Brain (organoid and tissue), 16 donors: ENCODE measurements at places on chromosomes 6 and 20.

- no peak for DNase-seq
Observed at GRCh38 chr6:149380523-149380922, 19.5 kb upstream of the SUMO4 start.

- no peak for DNase-seq
Observed at GRCh38 chr6:43990627-43991619, 136.3 kb downstream of the MRPL14 start.

DNA sequence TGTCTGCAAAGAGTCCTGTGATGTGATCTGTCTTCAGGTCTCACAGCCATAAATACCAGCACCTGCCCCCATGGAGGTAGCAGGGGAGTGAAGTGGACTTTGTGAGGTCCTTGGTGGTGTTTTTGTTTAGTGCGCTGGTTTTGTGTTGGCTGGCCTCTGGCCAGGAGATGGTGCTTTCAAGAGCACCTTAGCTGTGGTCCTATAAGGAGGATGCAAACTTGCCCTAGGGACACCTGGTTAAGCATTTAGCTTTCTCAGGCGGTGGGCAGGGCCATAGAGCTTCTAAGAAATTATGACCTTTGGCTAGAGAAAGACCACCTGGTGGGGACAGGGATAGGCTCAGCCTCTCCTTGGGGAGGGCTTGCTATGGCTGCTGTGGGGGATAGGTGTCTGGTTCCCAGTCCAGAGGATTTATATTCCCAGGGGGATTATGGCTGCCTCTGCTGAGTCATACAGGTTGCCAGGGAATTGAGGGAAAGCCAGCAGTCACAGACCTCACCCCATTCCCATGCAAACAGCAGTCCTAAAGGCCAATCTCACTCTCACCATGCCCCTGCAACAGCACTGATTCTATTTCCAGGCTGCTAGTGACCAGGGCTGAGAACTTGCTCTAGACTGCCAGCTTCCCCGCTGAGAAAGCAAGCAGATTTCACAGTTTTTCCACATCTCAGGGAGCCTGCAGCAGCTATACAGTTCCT lies 259.3 kb downstream of the TFAP2B start:
- DNase-seq = no peak

- no peak for DNase-seq
Observed at GRCh38 chr6:4516206-4516605, 260.0 kb upstream of the CDYL start.

DNA sequence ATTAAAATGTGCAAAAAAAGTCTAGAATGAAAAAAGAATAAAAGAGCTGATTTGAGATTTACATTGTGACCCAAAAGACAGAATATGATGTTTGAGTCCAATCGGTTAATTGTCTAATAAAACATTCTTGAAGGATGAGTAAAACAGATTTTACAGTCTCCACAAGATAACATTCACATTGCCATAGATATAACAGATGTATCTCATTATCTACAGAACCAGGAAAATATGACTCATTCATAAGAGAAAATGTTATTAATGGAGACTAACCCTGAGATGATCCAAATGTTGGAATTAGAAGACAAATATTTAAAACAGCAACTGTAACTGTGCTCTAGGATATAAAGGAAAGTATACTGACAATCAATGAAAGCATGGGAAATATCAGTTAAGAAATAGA lies 141.7 kb downstream of the RFX6 start:
- no peak for DNase-seq

- no peak for DNase-seq
Observed at GRCh38 chr6:109625199-109625598, 65.8 kb downstream of the AK9 start.

DNA sequence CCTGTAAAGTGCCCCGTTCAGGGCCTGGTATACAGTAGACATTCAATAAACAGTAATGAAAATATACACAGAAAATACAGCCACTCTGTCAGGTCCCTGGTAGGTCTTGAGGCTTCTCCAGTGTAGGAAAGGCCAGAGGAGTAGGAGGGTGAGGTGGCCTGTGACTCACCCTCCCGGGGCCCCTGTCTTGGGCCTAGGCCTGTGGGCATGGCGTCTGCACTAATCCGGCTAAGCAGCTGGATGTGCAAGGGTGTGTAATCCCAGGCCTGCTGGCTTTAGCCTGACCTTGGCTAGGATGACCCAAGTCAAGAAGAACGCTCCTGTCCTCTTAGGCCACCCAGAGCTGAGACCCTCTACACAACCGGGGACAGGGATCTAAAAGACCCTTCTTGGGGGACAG lies 84.9 kb downstream of the KCNB1 start:
- DNase-seq = no peak

DNA sequence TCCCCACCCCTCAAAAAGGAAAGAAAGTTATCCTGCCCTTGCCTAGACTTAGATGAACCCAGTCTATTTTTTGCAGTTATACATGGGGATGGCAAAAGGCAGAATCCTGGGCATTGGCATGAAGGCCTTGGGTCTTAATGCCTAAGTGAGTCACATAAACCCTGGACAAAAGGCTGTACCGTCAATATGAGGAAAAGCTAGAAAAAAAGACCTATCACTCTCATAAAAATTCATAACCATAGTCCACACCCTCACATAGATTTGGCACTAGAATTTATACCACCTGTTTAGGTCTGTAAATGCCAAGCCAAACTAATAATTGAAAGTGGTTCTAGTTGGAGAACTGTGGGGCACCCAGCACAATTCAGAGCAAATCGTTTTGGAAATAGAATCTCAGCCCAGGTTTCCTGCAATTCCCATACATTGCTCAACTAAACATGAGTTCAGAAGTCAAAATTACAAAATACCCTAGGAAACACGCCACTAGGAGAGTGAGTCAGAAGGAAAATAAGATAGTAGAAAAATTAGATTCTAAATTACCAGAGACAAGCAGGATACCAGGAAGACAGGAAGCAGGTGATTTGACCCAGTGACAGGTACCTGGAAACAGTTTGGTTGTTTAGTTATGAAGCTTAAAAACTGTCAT lies 70.4 kb upstream of the FUCA2 start:
- DNase-seq = no peak

GRCh38 chr6:163786995-163787671 lies 372.6 kb downstream of the QKI start:
- no peak for DNase-seq

- DNase-seq = no peak
Observed at GRCh38 chr6:144321839-144322591, 36.9 kb downstream of the UTRN start.

DNA sequence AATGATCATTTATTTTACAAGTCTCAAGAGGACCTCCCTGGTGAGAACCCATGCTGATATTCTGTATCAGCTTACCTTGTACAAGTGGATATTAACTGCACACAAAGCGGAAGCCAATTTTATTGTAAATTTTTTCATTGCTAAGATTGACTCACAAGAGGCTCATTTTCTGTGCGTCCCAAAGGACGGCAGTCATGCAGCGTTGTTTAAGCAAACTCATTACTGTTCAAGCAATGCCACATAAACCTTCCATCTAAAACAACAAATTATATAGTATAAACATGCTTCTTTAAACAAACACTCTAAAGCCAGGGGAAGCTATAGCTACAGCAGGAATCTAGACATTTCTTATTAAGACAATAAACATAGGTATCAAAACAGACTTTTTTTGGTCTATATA lies 575.3 kb downstream of the FRK start:
- peak; percentile 51 for DNase-seq

DNA sequence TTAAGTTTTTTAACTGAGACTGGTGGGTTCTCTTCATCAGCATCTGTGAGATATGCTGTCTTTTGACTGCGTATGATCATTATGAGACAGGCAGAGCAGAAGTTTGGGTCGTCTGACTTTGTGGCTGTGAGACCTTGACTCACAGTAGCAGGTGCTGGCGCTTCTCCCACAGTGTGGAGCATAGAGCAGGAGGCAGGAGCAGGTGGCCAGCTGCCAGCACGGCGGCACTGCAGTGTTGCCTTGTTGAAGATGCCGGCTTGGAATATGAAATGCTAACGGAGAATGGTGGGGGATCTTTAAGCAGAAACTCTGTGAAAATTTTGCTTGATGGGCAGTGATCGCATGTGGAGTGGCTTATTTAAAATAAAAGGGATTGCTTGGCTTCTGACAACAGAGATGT lies 105.0 kb downstream of the TIAM2 start:
- peak; percentile 94 for DNase-seq

- no peak for DNase-seq
Observed at GRCh38 chr6:36925809-36926208, 28.7 kb upstream of the PI16 start.

GRCh38 chr20:10594296-10594868 lies 79.4 kb downstream of the JAG1 start:
- DNase-seq = no peak

DNA sequence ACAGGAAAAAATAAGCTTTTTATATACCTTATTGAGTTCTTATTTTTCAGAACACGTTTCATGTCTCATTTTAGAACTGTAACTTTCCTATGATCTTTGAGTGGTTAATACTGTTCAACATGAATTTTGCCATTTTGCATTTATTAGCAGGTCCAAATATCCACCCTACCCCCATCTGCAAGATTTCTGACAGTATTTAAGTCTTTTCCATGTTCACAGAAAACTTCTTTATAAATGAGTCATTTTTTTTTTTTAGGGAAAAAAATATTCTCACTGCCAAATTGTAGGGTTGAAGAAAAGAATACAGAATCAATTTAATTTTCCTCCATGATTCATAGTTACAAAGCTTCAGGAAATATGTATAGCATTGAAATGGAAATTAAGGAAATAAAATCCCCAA lies 101.8 kb downstream of the COL21A1 start:
- DNase-seq = no peak

DNA sequence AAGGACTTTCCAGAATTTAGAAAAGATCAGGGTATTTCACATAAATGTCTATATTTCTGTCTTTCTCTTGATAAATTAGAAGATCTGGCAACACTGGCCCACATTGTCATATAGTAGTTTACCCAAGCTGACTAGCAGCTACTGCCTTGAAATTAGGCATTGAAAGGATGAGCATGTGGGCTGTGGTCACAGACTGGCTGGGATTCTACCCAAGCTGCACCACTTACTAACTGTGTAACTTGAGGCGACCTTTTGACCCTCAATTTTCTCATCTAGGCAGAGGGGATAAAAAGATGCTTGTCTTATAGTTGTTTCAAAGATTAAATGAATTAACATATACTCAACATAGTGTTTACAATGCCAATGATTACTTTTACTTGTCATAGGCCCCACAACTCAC lies 152.7 kb upstream of the BMP2 start:
- no peak for DNase-seq

- DNase-seq = no peak
Observed at GRCh38 chr20:19631410-19631809, 126.6 kb upstream of the RIN2 start.

GRCh38 chr6:38973178-38974057 lies 75.2 kb upstream of the GLP1R start:
- peak; percentile 79 for DNase-seq

GRCh38 chr6:16391451-16391912 lies 153.1 kb downstream of the GMPR start:
- DNase-seq = no peak

DNA sequence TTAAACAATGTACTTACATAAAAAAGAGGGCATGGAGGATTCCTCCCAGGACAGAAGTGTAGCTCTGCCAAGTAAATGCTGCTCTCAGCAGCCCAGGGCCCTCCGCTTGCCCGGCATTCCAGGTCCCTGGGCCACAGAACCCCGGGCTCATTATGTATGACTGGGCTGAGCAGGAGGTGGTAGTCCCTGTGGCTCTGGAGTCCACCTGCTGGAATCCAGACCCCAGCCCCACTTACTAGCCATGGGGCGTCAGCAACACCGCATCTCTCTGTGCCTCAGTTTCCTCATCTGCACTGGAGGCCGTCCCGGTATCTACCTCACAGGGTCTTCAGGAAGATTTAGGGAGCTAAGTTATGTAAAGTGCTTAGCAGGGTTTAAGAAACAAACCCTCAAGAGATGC lies 55.4 kb downstream of the PSMG4 start:
- no peak for DNase-seq

DNA sequence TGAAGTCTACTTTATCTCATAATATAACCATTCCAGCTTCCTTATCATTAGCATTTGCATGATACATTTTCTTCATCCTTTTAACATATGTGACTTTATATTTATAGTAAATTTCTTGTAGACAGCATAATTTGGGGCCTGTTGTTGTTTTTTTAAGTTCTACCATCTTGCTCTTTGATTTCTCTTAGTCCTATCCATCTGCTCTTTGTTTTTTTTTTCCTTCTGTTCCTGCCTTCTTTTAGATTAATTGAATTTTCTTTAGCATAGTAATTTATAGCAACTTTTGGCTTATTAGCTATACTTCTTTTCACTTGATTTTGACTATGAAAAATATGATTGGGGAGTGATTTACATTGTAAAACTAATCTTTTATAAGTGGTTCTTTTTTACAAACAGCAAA lies 19.2 kb upstream of the FABP7 start:
- no peak for DNase-seq

DNA sequence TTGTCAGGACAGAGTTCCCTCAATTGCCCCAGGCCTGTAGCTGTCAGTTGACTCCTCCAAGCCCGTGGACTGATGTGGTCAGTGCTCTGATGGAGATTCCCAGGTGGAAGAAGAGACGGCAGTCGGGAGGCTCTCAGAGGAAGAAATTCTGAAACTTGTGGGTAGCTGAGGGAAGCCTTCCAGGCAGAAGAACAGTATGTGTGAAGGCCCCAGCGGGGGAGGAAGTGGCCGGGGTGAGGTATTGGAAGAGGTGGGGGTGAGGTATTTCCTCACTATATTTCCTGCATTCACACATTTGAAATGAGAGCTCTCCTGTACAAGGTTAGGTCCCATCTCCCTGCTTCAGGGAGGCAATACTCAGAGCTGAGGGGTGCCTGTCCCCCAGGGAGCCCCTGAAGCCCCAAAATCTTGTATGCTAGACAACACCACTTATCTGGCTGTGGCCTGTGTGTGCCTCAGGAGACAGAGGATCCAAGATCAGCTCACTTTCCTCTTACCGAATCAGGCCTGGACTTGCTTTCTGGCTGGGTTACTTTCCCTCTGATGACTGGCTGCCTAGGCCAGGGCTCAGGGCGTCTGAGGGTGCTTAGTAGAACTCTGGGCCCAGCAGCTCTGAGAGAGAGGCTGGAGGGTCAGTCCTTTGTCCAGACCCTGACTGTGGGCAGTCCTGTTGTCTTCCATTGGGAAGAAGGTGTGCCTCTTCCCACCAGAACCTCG lies 49.3 kb upstream of the MYL9 start:
- no peak for DNase-seq

DNA sequence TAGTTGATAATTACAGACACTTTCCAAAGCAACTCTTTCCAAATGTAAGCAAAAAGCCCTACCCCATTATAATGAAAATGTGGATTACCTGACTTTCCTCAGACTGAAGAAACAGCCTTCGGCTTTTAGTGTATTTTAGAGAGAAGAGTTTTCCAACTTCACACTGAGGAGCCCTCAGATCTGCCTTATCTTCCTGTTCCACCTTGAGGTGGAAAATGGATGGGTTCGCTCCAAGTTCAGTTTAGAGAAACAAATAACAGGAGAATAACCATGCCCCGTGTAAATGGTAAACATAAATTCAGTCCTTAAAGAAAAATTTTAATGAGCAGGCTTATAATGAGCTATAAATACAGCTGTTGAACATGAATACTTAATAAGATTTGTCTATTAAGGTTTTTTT lies 21.1 kb upstream of the MTHFD1L start:
- DNase-seq = no peak

- DNase-seq = no peak
Observed at GRCh38 chr6:135319819-135320218, 138.7 kb downstream of the MYB start.
